ENCODE measurements at places on chromosomes 4 and X.
A peak's percentile ranks its signal among the peaks of the same experiment; 100 is the strongest.

- DNase-seq: no peak
Observed at GRCh38 chr4:47915378-47915777, 995 bp upstream of the NFXL1 start.

- no peak for DNase-seq
Observed at GRCh38 chrX:105865709-105866108, 43.4 kb downstream of the NRK start.

GRCh38 chrX:71637253-71637618 lies 18.9 kb upstream of the CXCR3 start:
- no peak for DNase-seq

DNA sequence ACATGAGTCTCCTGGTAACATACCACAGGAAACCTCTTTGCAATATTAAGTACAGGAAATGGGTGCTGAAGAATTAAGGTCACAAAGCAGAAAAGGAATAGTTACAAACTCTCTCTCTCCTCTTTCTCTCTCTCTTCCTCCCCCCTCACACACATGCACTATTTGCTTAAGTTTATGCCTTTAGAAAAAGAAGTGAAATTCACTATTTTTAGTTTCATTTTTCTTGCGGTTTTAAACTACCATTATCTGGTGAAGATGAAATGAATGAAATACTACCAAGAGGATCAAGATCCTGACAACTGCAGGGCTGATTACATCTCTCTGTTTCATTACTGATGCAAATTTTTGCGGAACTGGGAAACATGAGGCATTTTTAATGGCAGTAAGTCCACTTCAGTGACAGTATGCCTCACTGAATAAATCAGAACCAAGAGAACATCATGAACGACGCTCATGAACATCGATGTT lies 64.3 kb upstream of the FTHL17 start:
- DNase-seq: no peak

DNA sequence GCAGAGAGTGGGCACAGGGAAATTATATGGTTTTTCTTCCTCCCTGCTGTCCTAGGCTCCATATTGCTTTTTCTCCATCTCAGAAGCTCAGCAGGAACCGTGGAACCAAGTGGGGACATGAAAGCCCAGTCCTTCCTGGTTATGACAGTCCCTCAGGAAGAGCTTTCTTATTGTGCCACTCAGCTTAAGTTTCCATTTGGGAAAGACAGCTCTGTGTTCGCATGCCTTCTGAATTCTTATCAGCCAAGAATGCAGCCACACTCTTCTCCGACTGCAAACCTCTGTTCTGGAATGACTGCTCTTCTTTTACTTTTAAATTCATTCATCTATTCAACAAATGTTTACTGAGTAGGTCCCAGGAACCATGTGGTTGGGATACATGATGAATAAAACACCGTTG lies 58.0 kb upstream of the PPARGC1A start:
- DNase-seq: no peak

DNA sequence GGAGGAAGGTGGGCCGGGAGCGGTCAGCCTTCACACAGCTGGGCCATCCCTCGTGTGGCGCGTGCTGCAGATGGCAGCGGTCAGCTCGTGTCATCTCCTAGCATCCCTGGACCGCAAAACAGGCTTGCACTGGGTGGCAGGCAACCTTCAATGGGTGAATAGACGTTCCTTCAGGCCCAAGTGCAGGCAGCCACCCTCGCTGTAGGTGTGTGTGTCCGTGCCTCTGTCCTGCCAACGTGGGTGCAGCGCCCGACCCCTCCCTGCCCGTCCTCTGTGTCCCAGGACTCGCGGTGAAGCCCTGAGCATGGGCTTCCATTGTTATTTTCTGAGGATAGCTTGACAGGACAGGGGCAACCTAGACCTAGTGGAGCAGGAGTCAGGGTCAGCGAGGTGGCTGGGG lies 79.8 kb upstream of the STOX2 start:
- DNase-seq: no peak

- no peak for DNase-seq
Observed at GRCh38 chr4:47499700-47500099, 14.6 kb downstream of the ATP10D start.

- DNase-seq: peak; percentile 64
Observed at GRCh38 chrX:104112326-104112951, at the start of gene ZCCHC18. ZCCHC18 (plus strand) TSS chrX:104112523; CDS start chrX:104114112, 1,589 bp downstream.

- DNase-seq: no peak
Observed at GRCh38 chr4:53920116-53920515, 144.3 kb downstream of the CHIC2 start.

DNA sequence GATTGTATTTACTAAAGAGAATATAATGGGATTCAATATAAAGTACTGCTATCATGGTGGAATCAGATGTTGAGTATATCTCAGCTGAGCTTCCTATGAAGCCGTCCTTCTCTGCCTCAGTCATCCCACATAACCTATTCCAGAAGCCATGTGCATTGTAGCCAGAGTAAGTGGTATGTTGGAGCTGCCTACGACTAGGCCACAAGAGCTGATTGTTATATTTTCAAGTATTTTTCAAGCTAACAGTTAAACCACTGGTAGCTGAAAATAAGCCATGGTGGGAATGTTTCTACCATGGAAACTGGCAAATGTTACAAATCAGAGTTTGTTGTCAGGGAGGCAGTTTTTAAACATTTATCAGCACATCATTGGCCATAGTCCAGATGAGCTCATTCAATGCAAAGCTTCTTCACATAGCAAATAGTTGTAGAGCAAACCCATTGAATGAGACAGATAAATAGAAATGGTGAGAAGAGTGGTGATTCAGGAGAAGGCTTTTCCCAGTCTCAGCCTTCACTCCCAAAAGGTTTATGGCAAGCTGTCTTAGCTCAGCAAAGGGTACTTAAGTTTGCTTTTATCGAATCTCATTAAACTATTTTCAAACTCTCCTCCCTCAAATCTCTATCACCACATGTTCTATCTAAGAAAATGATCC lies 436.4 kb downstream of the PCDH19 start:
- DNase-seq: no peak

- no peak for DNase-seq
Observed at GRCh38 chr4:123288309-123289025, 108.1 kb upstream of the SPRY1 start.

- peak; percentile 36 for DNase-seq
Observed at GRCh38 chr4:6986072-6986780, 56.9 kb upstream of the TADA2B start.

GRCh38 chr4:7815981-7816380 lies 123.7 kb downstream of the AFAP1 start:
- DNase-seq: no peak

DNA sequence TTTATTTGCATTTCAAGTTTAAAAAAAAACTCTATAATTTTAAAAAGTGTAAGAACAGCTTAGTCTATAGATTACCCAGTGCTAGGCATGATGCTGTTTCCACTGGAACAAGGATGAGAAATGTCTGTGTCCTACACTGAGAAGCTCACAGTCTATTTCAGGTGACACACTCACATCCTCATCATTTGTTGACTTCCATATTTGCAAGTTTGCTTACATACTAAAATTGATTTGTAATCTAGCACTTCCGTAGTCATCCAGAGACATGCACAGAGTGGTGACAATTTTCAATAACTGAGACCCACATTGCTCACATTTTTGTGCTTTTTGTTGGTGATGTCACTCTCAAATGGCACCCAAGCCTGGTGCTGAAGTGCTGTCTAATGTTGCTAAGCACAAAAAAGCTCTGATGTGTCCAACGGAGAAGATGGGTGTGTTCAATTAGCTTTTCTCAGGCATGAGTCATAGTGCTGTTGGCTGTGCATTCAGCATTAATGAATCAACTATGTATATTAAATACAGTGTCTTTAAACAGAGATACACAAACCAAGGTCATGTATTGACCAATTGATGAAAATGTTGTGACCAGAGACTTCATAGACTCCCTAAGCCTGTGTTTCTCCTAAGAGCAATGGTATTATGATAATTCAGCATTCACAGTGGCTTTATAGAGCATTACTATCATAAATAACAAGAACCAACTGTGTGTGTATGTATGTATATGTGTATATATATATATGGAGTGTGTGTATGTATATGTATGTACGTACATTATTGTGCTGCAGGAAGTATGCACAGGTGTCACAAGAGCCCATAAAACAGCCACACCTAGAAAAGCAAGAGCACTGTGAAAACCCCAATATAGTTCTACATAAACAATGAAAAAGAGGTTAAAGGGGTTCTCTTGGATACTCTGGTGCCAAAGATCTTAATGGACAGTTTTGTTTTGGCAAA lies 31.2 kb upstream of the VCX3B start:
- DNase-seq: no peak

DNA sequence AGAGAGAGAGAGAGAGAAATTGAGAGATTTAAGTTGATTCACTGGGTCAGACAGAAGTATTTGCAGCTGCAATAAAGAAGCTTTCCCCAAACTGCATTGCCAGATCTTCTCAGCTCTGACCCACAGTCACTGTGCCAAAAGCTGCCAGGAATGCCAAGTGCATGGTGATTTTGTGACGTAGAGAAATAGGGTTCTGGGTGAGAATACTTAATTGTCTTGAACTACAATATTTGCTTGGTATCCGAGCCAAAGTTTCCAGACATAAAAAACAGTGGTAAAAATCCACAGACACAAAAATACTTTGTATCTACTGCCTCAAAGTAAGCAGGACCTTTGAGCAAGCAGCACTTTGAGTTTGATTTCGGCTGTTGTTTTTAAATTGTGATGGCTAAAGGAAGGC lies 331.1 kb downstream of the GRID2 start:
- DNase-seq: no peak

DNA sequence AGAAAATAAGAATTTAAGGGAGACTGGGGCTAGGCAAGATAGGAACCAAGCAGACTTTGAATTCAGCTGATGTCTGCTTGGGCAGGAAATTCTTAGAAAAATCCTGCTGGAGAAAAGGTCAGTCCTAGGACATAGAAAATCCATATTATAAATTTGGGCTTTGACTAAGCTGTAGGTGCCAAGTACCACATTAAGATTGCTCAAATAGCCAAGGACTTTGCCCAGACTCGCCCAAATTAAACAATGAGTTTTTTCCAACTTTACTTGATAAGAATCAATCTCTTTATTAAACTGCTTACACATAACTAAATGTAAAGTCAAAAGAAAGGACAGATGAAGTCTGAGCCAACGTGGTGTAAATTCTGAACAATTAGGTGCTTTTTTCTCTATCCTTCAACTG lies 95.4 kb downstream of the FUNDC1 start:
- no peak for DNase-seq
